ENCODE measurements at places on chromosomes 2 and 18.

DNA sequence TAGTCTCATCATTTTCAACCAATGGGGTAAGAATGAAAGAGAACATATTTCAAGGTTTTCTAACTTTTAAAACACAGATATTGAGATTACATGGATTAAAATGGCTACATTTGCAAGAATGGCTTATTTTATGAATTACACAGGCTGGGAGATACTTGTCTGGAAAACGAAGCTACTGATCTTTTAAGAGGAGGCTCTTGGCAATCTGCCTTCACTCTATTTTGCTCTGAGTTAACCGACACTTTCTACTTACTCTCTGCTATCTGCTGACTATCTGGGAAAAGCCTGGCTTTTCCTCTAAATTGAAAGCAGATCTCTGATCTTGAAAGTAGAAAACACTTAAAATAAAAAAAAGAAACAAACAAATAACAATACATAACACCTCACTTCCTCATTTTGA lies 325.4 kb upstream of the LINC00305 start:
- no peak for DNase-seq

DNA sequence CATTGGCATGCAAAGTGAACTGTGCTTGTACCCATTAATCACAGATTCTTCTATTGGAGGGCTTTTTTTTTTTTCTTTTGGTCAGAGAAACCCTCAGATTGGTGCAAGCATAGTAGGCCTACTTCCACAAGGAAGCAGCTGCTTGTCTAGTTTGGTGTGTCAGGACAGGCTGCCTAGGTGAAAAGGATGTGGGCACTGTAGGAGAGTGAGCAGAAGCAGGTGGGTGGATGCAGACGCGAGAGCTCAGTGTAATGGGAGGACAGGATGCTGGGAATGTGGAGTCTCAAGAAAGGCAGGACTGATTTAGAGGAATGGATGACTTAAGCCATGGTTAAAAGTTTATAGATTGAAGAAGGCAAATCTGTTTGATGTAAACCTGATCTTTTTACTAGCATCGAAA lies 3.1 kb downstream of the ELP2 start:
- no peak for DNase-seq

DNA sequence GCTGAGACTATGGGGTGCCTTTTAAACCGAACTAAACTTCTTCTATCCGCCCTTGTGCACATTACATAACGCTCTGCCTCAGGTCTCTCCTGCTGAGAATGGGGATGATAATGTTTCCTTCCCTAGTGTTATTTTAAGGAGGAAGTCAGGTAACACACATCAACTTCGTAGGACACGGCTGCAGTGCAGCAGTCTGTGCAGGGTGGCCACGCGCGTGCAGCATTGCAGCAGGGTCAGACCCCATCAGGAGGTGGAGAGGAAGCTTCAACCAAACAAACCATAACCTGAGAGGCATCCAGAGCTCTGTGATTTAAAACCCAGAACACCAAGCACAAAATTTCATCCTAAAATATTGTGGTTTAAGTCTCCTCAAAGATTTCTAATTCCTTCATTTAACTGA lies 50.6 kb downstream of the MYT1L start:
- DNase-seq: no peak

DNA sequence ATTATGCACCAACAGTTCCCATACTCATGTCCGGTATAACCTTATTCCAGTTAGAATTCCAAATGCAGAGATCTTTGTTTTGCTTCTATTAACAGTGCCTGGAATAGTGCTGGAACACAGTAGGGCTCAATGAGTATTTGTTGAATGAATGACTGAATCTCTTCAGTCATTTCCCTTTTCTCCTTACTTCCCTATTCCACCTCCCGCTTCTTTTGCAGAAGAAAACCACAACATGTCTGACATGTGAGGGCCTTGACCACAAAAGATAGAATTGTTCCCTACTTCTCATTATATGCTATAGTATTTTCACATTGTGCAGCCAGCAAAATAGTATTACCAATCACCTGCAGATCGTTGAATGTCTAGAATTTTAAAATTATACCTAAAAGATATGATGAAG lies 19.5 kb upstream of the HNRNPLL start:
- no peak for DNase-seq

- DNase-seq: no peak
Observed at GRCh38 chr2:94725543-94725942, 145.7 kb upstream of the TEKT4 start.

- DNase-seq: no peak
Observed at GRCh38 chr2:233129351-233129978, 69.3 kb downstream of the INPP5D start.

DNA sequence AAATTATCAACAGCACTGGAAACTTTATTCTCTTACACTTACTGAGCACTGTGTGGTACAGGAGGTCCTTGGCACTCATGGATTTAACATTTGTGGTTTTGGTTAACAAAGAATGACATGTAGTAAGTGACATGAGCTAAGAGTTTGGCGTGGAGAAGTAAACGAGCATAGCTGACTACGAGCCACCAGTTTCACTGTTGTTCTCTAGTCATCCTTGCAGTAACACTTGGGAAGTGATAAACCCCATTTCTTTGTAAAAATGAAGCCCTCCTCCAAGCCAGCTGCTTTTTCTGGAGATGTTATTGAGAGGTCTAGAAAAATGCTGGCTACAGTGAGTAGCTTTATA lies 32.7 kb downstream of the QPCT start:
- DNase-seq: no peak

- no peak for DNase-seq
Observed at GRCh38 chr2:43178602-43179542, 47.5 kb downstream of the ZFP36L2 start.

DNA sequence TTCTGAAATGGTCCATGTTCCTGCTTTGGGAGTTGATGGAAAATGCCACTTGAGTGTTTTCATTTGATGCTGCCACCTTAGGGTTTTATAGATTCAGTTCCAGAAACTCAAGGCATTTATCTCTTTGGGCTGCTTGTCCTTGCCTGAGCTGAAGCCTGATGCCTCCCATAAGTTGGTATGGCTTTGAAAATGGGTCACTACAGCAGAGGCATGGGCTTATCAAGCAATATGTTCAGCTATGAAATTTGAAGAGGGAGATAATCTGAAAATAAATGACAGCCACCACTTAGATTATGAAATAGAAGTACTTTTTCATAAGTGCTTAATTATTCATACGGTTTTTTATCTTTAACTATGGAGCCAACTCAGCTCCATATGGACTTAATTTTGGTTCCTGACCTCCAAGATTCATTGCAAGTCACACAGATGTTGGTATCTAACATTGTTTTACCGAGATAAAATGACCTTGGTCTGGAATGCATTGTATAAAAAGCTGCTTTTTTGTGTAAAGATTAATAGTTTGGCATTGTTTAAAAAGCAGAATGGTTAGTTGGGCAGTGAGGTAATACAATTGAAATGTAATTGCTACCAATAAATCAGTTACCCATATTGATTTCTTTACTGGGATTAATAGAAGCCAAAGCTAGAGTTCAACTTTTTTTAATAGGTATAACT lies 4.5 kb downstream of the SLC14A1 start:
- no peak for DNase-seq

- DNase-seq: no peak
Observed at GRCh38 chr18:41075212-41075611, 879.8 kb upstream of the PIK3C3 start.

DNA sequence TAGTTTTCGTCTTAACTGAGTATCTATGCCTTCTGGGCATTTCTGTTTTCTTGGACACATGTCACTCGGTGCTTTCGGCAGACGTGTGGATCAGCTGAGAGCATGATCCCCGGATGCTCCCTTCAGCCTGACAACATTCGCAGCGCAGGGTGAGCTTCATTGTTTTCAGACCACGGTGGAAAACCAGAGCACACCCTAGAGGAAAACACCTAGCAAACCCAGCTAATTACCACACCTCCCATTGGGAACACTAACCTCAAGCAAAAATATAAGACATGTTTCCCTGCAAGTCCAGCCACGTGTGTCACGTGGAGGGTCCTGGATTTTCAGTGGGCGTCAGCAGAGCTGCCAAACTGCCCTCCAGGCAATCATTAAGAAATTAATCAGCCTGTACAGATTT lies 31.0 kb downstream of the ANKRD29 start:
- DNase-seq: no peak

GRCh38 chr18:63953811-63954210 lies 4.7 kb downstream of the HMSD start:
- DNase-seq: no peak

DNA sequence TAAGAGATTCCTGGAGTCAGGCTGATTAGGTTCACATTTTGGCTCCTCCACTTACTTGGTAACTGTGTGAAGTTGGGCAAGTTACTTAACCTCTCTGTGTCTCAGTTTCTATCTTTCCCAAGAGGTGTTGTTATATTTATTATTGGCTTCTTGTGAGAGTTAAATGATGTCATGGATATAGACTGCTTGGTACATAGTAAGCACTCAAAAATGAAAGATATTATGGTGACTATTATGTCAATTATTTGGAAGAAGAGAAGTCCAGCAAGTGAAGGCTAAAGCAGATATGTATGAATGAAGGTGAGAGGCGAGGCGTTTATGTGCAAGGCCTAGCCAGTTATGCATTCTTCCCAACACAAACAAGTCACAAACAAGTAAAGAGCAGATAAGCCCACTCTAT lies 417.4 kb downstream of the TSN start:
- DNase-seq: no peak

GRCh38 chr2:136386046-136386445 lies 268.1 kb upstream of the CXCR4 start:
- no peak for DNase-seq

GRCh38 chr18:69866212-69866611 lies 81.5 kb downstream of the CD226 start:
- DNase-seq: no peak

DNA sequence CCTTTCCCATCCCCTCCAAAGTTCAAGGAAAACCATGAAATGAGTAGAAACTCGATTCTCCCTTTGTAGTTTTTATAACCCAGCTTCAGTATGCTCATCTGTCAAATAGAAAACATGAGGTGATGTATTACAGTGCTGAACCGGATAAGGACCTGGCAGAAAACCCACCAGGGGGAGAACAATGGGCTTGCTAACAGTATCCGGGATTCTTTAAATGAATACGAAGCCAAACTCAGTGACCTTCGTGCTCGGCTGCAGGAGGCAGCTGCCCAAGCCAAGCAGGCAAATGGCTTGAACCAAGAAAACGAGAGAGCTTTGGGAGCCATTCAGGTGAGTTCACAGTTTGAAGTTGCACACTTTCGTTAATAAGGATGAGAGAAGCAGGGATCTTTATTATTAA lies 113.6 kb upstream of the TTC39C start:
- DNase-seq: no peak

- DNase-seq: no peak
Observed at GRCh38 chr2:30938196-30938595, 130.9 kb upstream of the CAPN13 start.

GRCh38 chr18:72207280-72207679 lies 336.9 kb downstream of the CBLN2 start:
- DNase-seq: no peak

- DNase-seq: no peak
Observed at GRCh38 chr2:171923206-171923605, 945 bp downstream of the HAT1 start.

DNA sequence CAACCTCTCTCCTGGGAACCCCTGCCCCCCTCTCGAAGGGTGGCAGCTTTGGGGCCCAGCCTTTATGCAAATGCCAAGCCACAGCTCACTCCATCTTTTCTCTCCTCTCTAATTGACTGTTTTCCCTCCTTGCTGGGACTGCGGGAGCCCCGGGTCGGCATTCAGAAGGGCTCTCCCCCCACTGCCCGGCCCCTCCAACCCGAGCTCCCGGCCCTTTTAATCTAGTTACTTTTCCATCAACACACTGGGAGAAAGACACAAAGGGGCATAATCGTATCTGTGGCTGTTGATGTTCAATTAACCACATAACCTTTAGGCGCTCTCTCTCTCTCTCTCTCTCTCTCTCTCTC lies 95.4 kb downstream of the INHBB start:
- no peak for DNase-seq

DNA sequence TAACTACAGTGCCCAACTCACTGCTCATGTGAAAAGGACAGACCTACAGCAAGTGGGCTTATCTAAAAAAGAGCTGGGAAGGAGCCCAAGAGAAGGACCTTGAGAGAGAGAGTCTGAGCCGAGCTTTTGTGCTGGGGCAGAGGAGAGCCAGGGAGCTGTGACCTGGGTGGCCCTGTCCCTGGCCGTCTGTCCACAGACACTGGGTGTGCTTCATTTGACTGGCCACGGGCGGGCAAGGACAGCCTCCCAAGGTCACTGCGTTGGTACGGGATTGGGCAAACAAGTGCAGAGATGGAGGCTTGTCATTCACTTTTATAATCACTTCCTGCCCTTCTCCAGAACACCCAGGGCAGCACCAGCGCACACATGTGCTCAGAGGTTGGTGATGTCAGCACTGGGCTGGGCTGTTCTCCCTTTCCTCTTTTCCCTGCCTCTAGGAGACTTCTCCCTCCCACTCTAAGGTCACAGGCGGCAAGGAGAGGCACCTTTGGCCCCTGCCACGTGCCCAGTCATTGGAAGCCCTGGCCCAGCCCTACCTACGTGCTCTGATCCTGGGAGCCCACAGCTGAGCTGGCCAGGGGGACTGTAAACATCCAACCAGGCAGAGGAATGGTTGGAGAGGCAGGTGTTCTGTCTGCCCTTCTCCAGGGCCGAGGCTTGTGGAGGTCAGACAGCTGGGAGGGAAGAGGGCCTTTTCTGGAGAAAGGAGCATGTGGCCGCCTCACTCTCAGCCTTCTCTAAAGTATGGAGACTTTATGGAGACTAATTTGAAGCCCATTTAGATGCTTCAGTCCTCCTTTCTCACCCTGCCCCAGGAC lies 6.4 kb upstream of the PSD4 start:
- no peak for DNase-seq

GRCh38 chr2:109275120-109276012 lies 146.4 kb downstream of the SH3RF3 start:
- no peak for DNase-seq

DNA sequence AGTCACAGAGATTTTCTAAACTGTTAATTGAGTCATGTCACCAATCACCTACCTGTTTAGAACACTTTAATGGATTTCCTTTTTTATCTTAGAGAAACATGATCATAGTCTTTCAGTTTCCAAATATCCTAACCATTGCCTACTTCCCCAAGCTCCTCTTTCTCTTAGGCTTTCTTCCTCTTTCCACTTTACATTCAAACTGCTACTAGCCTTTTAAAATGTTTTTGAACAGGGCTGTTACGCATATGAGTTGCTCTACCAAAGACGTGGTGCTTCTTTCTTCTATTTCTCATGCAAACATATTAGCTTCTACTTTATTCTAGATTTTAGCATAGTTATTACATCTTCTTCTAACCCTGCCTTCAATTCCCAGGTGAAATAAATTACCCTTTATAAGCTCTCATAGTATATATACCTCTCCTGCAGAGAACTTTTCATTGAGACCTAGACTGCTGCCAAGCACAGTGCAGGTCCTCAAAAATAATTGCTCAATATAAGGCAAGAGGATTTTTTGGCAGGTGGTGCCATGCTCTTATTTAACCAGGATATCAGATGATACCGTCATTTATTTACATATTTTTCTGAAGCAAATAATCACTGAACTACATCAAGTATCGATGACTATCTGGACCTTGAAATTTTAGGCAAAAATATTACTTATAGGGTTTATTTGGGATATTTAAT lies 937.1 kb downstream of the TSN start:
- DNase-seq: no peak
